Hippocampal formation (tissue), 2 donors: ENCODE measurements at places on chromosomes 1 and 21.
A peak's percentile ranks its signal among the peaks of the same experiment; 100 is the strongest.

- no peak for DNase-seq
Observed at GRCh38 chr1:32115496-32115895, 7.6 kb downstream of the KPNA6 start.

DNA sequence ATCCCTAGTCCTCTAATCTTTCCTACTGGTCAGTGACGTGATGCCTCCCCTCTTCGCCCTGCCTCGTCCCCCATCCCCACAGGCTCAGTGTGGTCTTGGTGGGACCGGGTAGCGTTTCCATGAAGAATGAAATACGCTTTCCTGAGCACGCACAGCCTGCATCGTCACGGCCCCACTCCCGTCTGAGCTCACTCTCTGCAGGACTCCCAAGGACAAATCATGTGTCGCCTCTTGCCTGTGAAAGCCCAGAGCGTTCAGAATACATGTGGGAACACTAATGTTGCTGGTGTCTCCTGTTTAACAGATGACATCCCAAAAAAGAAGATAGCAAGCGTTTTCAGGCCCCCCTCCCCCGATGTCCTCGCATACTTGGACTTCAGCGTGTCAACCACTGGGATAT, 49.2 kb downstream of the S100B start:
- DNase-seq: no peak

DNA sequence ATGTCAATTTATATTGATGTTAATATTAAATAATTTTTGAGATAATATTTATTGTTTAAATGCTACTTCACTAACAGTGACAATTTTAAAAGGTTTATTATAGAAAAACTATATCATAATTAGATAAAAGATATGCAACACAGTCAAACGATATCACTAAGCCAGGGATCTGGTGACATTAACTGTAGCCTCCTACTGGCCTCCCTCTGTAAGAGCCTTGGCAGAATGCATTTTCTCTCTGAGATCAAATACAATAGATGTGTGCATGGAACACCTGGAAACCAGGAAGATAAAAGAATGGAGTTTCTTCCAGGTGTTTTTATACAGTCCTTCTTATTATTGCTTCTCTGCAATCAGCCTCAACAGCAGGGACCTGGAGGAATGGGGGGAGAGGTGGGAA, 1762.1 kb downstream of the BRINP3 start:
- DNase-seq: no peak

GRCh38 chr1:41906943-41907342, 11.8 kb downstream of the HIVEP3 start:
- no peak for DNase-seq

- DNase-seq: no peak
Observed at GRCh38 chr1:119209596-119210295, 69.3 kb upstream of the WARS2 start.

GRCh38 chr1:162369571-162369970, 7.1 kb downstream of the SPATA46 start:
- DNase-seq: no peak

DNA sequence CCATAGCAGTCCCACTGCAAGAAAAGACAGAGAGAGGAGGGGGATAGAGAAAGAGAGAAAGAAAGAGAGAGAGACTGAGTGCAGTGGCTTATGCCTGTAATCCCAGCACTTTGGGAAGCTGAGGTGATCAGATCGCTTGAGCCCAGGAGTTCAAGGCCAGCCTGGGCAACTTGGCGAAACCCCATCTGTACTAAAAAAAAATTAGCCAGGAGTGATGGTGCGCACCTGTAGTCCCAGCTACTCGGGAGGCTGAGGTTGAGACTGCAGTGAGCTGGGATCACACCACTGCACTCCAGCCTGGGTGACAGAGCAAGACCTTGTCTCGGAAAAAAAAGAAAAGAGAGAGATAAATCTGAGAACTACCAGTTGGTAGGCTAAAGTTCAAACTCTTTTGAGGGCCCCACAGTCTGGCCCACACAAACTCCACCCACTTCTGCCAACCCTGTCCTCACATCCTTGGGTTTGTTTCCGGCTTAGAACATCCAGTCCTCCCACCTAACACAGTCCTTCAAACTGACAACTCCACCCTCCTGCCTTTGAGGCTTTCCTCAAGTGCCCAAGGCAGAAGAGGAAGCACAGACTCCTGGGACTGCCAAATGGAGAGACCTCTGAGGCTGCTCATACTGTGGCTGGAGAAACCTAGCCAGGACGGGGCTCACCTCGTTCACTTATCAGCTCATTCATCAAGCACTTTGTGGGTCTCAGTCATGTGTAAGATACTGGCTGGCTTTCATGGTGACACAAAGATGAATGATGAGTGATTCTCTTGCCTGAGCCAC, 20.1 kb downstream of the TFAP2E start:
- no peak for DNase-seq

DNA sequence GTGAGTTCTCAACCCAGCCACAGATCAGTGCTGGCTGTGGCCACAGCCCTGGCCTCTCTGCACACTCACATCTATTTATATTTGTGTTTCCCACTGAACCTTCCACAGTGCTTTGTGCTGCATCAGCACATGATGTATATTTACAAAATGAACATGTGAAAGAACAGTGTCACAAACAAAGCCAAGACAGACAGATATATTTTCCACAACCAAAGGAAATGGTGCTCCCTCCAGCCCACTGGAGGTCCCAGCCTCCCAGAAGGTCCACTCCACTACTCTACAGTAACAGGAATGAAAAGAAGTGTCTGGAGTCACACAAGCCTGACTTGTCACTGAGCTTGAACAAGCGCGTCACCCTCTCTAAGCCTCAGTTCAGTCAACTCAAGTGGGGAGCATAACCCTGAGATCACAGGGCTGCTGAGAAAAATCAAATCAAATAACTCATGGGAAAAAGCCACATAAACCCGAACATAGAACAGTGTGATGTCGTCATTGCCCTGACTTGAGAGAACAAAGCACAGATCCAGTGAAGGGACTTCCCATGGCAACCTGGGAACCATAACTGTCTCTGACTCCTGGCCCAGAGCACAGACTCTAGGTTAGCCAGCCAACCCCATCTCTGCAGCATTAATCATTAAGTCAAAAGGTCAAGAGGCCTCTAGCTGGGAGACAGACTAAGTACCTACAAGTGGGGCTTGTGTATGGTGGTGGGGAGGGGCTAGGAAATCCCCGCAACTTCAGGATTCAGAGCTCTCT, 121.2 kb downstream of the TRABD2B start:
- no peak for DNase-seq

DNA sequence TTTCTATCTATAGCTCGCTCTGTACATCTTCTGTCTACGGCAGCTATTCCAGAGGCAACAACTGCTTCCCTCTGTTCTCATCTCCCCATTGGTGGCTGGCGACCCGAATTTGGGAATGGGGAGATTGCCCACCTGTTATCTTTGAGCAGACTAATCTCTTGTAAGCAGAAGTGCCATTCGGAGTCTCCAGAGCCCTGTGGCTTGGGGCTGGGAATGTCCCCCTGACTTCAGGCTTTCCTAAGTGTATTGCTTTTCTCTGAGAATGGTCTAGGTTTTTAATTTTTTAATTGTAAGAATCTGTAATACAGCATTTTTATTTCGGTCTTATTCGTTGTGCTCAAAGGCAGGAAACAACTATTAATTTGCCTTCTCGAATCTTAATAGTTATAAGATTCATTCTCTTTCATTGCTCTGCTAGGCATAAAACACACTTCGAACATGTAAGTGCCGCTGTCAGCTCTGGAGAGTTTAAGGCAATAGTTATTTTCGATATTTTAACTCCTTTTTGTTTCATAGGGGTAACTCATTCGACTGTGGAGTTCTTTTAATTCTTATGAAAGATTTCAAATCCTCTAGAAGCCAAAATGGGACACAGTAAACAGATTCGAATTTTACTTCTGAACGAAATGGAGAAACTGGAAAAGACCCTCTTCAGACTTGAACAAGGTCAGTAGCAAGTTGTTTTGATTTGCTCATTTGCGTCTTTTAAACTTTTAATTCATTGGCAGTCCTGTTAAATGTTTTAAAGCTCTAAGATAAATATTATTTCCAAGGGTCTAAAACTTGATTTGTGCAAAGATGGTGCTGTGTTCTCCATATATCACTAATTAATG, 514 bp downstream of the AGL start:
- no peak for DNase-seq

DNA sequence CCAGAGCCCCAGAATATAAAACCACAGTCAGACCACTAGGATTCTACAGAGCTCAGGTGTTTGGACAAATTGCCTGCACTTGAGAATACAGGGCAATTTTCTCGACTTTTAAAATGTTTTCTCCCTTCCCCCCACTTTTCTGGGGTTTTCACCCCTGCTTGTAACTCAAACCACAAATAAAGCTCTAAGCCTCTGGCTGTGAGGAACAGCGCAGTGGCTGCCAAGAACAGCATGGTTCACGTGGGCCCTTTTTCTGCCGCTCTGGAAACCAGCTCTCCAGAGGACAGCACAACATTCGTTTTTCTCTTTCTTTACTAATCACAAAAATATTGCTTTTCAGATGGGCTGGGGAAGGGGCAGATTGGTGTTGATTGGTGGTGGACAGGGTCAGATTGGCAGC, 102.2 kb upstream of the JUN start:
- peak; percentile 21 for DNase-seq

GRCh38 chr1:232767305-232768074, 37.7 kb upstream of the MAP10 start:
- DNase-seq: no peak

DNA sequence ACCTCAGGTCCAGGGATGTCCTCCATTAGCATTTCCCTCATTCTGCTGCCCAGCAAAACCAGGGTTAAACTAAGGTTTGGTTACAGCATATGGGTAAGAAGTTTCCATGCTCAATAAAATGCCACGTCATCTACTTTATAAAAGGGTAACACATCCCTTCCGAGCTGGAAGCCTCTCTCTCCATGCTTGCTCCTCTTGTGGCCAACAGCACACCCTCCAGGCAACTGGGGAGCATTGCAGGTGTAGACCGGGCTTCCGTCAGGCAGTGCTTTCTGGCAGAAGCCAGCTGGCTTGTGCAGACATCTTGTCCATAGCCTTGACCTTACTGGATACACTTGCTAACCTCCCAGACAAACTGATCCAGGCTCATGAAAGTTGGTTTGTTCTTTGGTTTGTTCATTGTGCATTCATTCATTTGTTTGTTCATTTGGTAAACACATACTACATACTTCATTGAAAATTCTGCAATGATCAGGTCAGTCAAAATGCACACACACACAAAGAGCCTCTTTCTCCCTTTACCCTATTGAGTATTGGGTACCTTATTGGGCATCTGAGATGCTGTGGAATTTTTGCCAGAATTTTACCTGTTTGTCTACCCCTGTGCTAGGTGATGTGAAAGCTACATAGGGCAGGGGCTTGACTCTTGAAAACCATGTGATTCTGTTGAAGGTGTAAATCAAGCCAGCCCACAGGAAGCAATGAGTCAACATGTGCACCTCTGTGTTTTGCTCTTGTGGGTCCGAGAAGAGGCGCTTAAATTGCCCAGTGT, 422.8 kb downstream of the CAMTA1 start:
- peak; percentile 20 for DNase-seq

- DNase-seq: peak; percentile 11
Observed at GRCh38 chr1:109133815-109134214, 19.9 kb downstream of the ELAPOR1 start.

DNA sequence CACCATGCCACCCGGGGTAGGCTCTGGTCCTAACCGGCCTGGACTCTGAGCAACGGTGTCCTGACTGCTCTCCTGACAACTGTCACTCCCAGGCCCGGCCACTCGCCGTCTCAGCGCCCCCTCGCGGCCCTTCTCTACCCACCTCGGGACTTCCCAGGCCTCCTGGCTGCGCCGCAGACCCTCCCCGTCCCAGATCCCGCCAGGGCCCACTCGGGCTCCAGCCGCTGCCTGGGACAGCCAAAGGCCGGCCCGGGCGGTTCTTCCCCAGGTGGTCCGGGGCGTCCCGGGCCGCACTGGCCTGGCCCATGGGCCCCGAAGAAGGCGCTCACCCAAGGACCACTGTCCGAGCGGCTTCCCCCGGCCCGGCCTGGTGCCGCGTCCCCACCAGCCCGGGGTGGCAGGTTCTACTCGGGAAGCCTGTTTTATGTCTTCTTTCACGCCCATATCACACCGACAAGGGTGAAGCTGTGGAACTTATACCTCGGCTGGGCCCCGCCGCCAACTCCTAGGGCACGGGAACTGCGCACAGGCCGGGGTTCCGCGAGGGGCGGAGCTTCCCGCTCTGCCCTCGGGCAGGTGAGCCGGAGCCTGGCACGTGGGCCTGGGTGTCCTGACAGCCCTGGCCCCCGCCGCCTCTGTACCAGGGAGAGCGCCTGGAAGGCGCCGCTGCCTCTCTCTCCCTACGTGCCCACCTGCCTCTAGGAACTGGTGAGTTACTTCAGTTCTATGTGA, 138.3 kb downstream of the TTLL7 start:
- peak; percentile 78 for DNase-seq

DNA sequence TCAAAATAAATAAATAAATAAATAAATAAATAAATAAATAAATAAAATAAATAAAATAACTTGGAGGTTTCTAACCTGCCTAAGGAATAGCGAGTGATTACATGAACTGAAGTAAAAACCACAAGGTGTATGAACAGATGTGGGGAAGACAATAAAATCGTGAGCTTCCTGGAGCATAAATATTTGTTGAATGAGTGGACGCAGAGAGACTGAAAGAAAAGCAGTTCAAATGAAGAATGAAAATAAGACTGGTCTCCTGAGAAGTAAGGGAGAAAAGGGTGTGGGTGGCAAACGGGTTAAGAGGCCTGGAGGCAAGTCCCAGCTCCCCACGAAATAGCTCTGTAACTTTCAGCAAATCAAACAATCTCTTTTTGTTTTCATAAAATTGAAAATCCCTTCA, 33.6 kb downstream of the CHML start:
- DNase-seq: no peak

DNA sequence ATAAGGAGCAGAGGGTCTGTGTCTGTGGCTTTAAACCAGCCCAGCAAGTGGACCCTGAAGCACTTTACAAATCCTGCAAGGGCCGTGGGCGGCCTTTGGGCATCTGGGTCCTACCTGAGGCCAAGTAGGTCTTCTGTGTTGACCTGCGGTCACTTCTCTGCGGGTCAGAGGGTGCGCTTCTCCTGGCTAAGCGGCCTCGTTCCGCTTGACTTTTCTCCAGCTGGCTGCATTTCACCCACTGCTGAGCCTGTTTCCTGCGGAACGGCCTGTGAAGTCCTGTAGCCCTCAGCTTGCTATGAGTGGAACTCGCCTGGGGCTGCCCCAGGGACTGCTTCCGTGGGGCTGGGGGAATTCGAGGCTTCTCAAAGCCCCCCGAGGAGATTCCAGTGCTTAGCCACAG, 43.3 kb downstream of the SLC37A1 start:
- DNase-seq: no peak

- no peak for DNase-seq
Observed at GRCh38 chr1:228021355-228022030, 14.7 kb downstream of the WNT3A start.
